ENCODE measurements at places on chromosomes 2 and 18.

DNA sequence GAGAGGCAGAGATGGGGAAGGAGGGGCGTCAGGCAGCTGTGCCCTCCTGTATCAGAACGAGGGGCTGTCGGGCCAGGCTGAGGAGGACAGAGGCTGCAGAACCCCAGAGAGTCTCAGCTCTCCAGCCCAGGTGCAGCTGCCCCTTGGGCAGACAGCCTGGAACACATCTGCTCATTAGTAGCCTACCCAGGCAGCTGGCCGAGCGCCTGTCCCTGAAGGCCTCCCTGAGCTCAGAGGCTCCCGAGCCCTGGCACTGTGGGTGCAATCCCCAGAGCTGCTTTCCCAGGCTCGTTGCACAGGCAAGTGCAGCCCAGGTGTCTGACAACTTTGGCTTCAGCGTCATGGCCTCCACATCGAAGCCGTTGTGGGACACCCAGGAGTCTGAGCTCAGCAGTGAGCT is 13.1 kb upstream of the TMEM185B start:
- H3K4me1 ChIP-seq = peaks cover 35% of the 10 kb centered on the region
- DNase-seq = no peak
- no peaks in the 10 kb centered on the region for H3K36me3 ChIP-seq
- H3K27me3 ChIP-seq = no peaks in the 10 kb centered on the region

GRCh38 chr2:129654331-129654730 is 325.1 kb upstream of the RAB6C start:
- H3K4me1 ChIP-seq = no peaks in the 10 kb centered on the region
- H3K4me3 ChIP-seq = no peak overlapping the region
- no peak for DNase-seq
- H3K27me3 ChIP-seq = no peaks in the 10 kb centered on the region
- no peaks in the 10 kb centered on the region for H3K36me3 ChIP-seq
- no peak overlapping the region for H3K27ac ChIP-seq

- H3K36me3 ChIP-seq = no peaks in the 10 kb centered on the region
- peaks cover 5% of the 10 kb centered on the region for H3K4me1 ChIP-seq
- no peak overlapping the region for H3K4me3 ChIP-seq
- H3K27me3 ChIP-seq = no peaks in the 10 kb centered on the region
Observed at GRCh38 chr18:61727241-61728193, 165.3 kb downstream of the RNF152 start.

GRCh38 chr18:38851526-38851925 is 1285.9 kb upstream of the CELF4 start:
- no peaks in the 10 kb centered on the region for H3K4me1 ChIP-seq
- H3K36me3 ChIP-seq = no peaks in the 10 kb centered on the region
- no peak overlapping the region for H3K27ac ChIP-seq
- no peak overlapping the region for H3K4me3 ChIP-seq
- no peaks in the 10 kb centered on the region for H3K27me3 ChIP-seq

DNA sequence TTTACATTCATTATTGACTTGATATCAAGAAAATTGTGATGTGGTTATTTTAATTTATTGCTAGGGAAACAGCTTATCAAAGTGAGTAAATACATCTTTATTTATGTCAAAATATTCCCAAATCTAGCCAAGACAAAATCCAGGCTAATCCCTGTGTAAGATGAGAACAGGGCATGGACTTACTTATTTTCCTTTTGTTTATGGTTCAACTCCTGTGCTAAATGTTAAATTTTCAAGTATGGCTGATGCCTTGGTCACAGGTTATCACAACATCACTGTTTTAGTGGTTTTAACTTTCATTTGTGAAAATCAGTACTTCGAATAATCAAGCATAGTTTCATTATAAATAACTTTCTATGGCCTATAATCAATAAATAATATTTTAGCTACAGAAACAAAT is 657.0 kb upstream of the SYT4 start:
- H3K36me3 ChIP-seq = no peaks in the 10 kb centered on the region
- DNase-seq = no peak
- no peak overlapping the region for H3K4me3 ChIP-seq
- H3K27me3 ChIP-seq = no peaks in the 10 kb centered on the region

DNA sequence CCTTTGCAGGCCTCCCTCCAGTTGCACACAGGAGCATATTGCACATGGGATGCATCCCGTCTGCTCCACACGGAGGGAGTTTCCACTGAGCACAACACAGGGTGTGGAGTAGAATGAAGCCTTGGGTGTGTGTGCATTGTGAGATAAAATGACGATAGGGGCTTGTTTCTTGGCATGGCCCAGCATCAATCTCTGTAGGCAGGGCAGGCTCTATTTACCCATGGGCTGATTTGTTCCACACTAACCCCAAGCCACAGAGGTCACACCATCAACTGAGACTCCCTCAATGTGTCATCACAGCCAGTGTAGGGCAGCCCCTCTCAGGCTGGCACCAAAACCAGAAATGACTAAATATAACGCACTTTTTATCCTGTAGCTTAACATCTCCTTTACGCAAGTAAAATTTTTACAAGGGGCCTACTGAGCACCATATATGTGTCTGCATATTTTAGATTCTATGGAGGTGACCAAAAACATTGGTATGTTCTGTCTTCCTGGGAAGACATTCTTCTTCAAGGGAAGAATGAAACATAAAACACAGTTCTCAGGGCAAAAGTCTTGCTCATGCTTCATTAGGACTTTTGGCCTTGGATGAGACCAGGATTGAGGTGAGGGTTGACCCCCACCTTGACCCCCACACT is 2.7 kb upstream of the GKN1 start:
- H3K4me1 ChIP-seq = peaks cover 22% of the 10 kb centered on the region
- no peaks in the 10 kb centered on the region for H3K36me3 ChIP-seq
- no peaks in the 10 kb centered on the region for H3K27me3 ChIP-seq
- no peak overlapping the region for H3K4me3 ChIP-seq
- DNase-seq = peak; percentile 96

DNA sequence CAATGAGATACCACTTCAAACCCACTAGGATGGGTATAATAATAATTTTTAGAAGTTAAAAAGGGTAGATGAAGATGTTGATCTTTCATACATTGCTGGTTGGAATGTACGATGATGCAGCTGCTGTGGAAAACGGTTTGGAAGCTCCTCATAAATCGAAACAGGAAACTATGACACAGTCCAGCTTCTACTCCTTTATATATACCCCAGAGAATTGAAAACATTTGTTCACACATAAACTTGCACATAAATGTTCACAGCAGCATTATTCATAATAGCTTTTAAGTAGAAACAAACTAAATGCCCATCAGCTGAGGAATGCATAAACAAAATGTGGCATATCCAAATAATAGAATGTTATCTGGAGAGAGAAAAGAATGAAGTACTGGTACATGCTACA is 95.0 kb downstream of the STRADB start:
- no peaks in the 10 kb centered on the region for H3K4me1 ChIP-seq
- DNase-seq = no peak
- H3K27ac ChIP-seq = no peak overlapping the region
- no peaks in the 10 kb centered on the region for H3K36me3 ChIP-seq

DNA sequence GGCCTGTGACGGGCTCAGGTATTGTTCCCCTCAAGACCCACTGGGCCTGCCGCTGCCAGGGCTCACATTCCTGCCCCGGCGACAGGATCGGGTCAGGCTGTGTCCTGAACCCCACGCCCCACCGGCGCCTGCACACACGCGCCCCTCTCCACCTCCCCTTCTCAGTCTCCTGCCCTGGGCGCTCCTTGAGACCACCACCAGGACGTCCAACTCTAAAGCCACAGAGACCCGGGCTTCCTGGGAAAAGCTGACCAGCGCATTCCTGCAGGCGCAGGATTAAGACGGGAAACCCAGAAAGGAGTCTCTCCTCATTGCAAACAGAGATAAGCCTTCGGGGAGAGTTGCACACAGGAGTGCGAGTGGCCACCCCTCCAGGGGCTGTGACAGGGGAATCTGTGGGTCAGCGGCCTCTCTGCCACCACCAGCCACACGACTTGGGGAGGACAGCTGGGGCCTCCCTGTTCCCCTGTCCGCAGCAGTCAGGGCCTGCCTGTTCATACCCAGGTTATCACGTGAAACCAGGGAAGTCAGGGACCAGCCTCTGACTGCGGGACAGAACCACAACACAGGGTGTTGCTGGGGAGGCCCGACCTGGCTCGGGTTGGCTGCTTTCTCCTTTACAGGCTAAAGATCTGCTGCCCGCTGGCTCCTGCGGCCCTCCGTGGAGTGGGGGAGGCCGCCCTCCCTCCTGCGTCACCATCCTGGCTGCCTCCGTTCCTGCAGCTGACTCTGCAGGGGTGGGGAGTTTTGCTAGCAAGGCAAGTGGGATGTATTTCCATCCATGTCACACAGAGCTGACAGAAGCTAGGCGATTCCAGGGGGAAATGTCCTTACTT is 88.8 kb downstream of the ZCCHC2 start:
- H3K4me1 ChIP-seq = no peaks in the 10 kb centered on the region
- DNase-seq = no peak
- no peaks in the 10 kb centered on the region for H3K36me3 ChIP-seq

DNA sequence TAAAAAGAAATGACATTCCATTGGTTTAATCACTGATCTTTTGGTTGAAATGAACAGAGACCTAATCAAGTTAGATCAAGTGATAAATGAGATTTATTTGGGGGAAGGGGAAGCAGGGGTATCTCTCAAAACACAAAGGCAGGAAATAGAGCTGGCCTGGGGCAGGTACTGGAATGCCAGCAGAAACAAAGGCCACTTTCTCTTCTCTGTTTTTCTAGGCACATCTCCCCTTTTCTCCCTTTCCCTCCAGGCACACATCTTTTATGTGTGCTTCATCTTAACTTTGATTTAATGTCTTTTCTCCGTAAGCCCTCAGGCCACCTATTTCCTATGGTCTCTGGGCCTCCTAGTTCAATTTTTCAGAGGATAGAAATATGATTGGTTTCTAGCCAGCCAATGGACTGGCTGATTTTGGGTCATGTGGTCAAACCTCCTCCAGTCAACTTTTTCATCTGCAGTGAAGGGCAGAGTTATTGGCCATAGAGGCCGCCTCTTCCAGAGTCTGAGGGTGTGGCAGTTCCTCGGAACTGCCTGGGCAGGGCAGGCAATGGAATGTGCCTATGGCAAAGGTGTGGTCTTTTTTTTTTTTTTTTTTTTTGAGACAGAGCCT is 58.9 kb upstream of the FAM136A start:
- H3K36me3 ChIP-seq = no peaks in the 10 kb centered on the region
- peaks cover 6% of the 10 kb centered on the region for H3K4me1 ChIP-seq
- DNase-seq = no peak
- no peaks in the 10 kb centered on the region for H3K27me3 ChIP-seq
- no peak overlapping the region for H3K4me3 ChIP-seq
- no peak overlapping the region for H3K27ac ChIP-seq

DNA sequence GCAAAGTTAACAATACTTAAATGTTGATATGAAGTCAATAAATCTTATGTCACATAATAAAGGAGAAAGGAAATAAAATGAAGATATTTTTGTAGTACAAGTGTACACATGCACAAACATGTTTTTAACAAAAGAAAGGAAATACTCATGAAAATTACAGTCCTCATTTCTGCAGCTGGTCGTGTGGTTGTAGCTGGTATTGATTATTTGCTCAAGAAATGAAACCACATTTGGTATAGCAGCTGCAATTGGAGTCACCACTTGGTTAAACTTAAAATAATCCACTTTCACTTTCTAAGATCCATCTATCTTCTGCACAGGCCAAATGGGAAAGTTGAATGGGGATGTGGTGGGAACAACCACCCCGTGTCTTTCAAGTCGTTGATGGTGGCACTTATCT is 580.5 kb upstream of the NRXN1 start:
- no peaks in the 10 kb centered on the region for H3K27me3 ChIP-seq
- DNase-seq = no peak
- H3K4me1 ChIP-seq = no peaks in the 10 kb centered on the region
- no peaks in the 10 kb centered on the region for H3K36me3 ChIP-seq

DNA sequence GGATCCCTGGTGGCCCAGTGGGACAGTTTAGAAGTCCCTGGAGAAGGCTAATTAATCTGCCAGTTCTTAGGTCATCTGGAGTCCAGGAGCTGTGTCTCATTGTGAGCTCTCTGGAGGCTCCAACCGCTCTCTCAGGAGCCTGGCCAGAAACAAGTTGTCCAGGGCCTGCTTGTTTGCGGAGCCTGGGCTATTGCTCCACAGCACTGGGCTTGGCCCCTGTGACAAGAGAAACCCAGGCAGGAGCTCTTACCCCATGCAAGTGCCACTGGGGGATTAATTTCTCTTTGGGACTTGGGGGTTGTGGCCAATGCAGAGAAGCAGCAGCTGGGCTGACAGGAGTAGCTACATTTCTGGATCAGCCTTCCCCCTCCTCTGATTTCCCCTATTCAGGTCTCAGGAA is 24.5 kb upstream of the TNP1 start:
- H3K4me1 ChIP-seq = no peaks in the 10 kb centered on the region
- no peaks in the 10 kb centered on the region for H3K36me3 ChIP-seq
- DNase-seq = no peak
- no peak overlapping the region for H3K4me3 ChIP-seq
- H3K27ac ChIP-seq = no peak overlapping the region

DNA sequence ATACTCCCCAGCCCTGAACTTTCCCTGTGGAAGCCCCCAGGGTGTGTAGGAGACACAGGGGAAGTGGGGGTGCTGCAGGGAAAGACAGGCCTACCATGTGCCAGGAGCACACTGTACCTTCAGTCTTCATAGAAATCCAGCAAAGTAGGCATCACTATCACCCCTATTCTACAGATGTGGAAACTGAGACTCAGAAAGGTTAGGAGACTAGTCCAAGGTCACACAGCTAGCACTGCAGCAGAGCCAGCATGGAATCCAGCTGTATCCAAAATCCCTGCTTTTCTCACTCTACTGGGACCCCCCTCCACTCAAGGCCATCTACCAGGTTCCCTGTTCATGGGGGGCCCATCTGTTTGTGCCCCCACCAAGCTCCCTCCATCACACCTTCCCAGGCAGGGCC is 6.8 kb downstream of the DNPEP start:
- no peak for DNase-seq
- H3K27ac ChIP-seq = no peak overlapping the region
- H3K36me3 ChIP-seq = peaks cover 12% of the 10 kb centered on the region
- H3K27me3 ChIP-seq = no peaks in the 10 kb centered on the region
- H3K4me1 ChIP-seq = no peaks in the 10 kb centered on the region

DNA sequence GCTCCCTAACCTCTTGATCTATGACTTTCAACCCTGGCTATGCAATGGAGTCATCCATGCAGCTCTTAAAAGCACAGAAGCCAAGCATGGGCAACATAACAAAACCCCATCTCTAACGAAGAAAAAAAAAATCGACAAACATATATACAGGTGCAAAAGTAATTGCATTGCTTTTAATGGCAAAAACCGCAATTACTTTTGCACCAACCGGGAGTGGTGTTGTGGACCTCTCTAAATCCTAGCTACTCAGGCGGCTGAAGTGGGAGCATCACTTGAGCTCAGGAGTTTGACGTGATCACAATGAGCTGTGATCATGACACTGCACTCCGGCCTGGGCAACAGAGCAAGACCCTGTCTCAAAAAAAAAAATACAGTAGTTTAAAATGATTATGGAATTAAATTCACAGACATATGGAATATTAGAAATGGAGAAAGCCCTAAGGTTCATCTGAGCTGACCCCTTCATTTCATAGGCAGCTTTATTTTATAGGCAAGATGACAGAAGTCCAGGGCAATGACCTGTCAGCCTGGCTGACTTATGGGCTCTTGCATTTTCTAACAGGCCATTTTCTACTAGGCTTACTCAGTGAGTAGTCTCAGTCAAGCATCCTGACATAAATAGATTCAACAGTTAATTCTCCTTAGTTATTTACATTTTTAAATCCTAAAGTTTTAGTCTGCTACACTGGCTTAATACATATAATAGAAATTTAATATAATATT is 183.8 kb downstream of the ANKRD44 start:
- no peaks in the 10 kb centered on the region for H3K36me3 ChIP-seq
- H3K4me3 ChIP-seq = no peak overlapping the region
- no peaks in the 10 kb centered on the region for H3K27me3 ChIP-seq
- DNase-seq = no peak

Data from astrocyte (in vitro differentiated cells and primary cell).